ENCODE measurements at places on chromosomes 12 and 14.

- DNase-seq, result no peak
Measured at GRCh38 chr14:101313268-101313667, 248.0 kb upstream of the DIO3 start.

DNA sequence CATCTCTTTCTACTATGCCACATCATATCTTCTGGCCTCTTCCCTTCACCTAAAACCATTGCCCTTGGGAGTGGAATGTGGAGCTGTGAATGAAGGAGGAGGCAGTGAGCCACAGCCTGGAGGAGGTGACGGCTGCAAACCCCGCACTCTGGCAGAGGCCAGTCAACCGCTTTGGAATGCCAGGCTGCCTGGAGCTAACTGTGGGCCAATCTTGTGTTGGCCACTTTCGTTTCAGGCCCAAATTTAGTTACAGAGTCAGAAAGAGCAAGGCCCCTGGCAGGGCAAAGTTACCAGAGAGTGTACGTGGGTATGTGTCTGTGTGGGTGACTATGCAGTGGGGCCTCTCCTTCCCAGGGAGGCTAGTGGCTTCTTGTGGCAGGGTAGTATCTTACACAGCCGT is 40.1 kb downstream of the CACNA1C start:
- no peak for DNase-seq

- DNase-seq, result no peak
Measured at GRCh38 chr12:48279101-48279500, 71.6 kb downstream of the ZNF641 start.

GRCh38 chr14:37420622-37421021 is 174.4 kb downstream of the FOXA1 start:
- DNase-seq, result no peak

DNA sequence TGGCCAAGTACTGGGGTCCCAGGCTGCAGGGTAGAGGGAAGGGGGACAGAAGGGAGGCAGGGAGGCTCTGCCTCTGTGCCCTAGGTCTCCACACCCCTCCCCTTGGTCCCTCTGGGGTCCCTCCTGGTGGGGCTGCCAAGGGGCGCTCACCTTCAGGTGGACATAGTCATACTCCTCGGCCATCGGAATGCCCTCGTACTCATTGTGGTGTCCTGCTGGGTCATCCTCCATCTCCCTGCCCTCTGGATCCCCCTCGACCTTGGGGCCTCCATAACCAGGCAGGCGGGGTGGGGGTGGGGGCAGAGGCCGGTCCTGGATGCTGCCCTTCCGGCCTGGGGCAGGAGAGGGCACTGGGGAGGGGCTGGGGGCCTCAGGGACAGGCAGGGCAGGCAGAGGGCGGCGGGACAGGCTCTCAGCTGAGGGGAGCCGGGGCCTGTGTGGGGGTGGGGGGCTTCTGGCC is 5.8 kb downstream of the EFS start:
- DNase-seq, result no peak

GRCh38 chr12:119179335-119180021 is 747 bp downstream of the HSPB8 start:
- peak; percentile 75 for DNase-seq

- no peak for DNase-seq
Measured at GRCh38 chr14:95137164-95137803, 20.0 kb downstream of the DICER1 start.

- DNase-seq, result no peak
Measured at GRCh38 chr12:79301181-79301580, 389.6 kb downstream of the PAWR start.

DNA sequence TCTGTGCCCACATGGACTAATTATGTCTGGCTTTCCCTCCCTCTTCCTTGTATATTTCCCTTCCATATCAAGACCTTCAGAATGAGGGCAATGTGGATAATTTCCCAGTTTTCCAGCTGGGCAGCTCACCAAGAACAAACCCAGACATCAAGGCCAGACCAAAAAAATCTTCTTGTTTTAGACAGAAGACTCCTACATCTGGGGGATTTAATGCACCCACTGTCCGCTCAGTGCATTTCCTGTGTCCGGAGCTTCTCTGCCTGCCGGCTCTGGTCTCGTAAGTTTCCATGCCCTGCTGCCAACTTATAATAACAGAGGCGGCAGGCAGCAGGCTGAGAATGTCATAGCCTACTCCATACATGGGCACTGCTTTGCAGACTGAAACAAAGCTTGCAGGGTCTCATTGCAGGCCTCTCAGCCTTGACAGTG is 207.2 kb upstream of the BCL2L14 start:
- no peak for DNase-seq

DNA sequence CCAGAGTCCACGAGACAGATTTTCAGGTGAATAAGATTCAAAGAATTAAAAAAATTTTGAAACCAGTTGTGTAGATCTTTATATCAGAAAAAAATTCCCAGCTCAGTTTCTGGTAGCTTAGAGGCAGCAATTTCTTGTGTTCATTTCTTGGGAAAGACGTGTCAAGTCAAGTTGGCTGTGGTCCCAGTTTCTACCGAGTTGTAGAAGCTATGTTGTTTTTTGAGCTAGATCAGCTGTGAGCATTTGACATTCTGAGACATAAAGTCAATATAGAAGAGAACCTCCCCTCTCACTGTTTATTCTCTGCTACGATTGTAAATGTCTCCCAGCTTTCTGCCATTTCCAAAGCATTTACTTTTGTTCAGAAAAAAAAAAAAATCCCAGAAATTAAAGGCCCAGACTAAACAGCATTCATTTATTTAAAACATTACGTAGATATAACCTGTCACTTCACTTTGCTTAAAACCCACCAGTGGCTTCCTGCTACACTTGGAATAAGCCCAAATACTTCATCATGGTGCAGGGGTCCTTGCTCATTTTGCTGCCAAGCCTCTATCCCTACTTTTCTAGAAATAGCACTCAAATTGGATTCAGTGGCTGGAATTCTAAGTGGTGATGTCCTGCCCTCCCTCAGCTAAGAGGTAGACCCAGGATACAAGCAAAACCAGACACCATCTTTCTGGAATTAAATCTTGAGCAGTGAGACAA is 20.6 kb upstream of the PYGL start:
- peak; percentile 58 for DNase-seq

Measured in HTR-8/SVneo (cell line).